ENCODE measurements at places on chromosomes 3 and 15.

DNA sequence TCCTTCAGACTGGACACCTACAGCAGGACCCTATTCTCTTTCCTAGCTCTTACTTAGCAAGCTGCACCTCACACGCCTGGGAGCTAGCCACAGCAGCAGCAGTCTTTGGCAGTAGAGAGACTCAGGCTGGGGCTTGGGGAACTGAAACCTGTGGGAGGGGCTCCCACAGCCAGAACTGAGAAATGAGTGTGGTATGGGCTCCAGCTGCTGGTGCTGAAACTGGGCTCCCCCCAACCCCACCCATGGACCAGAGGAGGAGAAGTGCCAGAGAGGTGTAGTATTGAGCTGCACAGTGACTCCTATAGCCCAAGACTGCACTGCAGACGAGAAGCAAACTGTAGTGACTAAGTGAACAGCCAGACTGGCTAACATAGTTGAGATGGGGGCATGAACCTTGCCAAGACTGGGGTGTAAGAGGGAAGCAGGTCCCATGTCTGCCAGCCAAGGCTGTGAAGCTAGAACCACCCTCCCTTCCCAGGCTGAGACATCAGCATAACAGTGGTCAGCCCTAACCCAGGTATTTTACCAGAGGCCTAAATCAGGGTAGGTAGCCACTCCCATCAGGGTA is 62.5 kb downstream of the MYO5A start:
- DNase-seq, result no peak

DNA sequence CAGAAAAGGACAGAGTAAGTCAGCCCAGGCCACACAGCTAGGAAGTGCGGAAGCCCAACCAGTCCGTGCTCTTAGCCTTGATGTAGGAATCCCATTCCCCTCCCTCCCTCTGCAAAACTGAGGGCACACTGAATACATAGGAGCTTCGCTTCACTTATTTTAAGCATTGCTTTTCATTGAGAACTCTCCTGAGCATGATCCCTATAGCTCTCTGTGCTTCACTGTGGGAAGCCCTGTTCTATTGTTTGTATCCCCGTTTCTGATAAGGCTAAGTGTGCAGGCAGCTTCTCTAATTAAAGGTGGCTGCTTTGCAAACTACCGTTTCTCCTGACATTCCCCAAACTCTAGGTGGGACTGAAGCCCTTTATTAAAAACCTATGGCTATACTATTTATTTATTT is 29.9 kb downstream of the IL5RA start:
- DNase-seq, result no peak

GRCh38 chr3:15318661-15319060 is 13.7 kb downstream of the SH3BP5 start:
- DNase-seq, result no peak

GRCh38 chr3:48820612-48821324 is 26.9 kb downstream of the PRKAR2A start:
- no peak for DNase-seq

DNA sequence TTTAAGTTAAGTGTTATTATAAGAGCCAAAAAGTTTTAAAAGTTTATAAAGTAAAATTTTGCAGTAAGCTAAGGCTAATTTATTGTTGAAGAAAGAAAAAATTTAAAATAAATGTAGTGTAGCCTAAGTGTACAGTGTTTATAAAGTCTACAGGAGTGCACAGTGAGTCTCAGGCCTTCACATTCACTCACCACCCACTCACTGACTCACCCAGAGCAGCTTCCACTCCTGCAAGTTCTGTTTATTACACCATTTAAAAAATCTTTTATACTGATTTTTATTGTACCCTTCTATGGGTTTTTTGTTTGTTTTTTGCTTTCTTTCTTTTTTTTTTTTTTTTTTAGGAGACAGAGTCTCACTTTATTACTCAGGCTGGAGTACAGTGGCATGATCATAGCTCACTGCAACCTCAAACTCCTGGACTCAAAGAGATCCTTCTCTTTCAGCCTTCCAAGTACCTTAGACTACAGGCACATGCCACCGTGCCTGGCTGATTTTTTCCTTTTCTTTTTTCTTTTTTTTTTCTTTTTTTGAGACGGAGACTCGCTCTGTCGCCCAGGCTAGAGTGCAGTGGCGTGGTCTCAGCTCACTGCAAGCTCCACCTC is 25.9 kb downstream of the CSTA start:
- peak; percentile 59 for DNase-seq

DNA sequence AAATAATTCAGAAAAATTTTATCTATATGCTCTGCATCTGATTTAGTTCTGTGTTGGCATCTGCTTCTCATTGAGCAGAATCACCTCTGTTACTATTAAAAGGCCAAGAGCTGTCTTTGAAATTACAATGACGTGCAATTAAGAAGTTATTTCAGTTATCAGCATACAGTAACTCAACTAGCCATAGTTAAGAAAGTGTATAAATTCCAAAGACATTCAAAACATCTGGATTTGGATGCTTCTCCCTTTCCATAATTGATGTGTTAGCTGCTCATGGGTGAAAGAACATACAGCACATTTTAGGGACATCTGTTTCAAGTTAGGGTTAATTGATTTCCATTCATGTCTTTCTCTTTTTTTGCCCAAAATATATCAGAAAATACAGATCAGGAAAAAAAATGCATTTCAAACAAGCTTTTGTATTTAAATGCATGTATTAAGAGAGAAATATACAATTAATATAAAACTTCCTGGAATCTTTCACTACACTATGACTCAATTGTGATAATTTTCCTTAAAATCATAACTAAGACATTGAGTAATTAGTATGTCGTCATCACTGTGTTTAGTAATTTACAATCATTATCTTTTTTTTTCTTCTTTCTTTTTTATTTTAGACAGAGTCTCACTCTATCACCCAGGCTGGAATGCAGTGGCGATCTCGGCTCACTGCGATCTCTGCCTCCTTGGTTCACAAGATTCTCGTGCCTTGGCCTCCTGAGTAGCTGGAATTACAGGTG is 82.7 kb upstream of the MBNL1 start:
- no peak for DNase-seq

GRCh38 chr3:190514413-190515153 is 698 bp downstream of the IL1RAP start:
- peak; percentile 48 for DNase-seq

- no peak for DNase-seq
These were observed 69.3 kb downstream of the NTRK3 start for GRCh38 chr15:88187195-88187594.

GRCh38 chr3:4778119-4778518 is 201.1 kb upstream of the BHLHE40 start:
- peak; percentile 79 for DNase-seq

GRCh38 chr15:33894193-33894592 is 74.1 kb upstream of the CHRM5 start:
- DNase-seq, result no peak

DNA sequence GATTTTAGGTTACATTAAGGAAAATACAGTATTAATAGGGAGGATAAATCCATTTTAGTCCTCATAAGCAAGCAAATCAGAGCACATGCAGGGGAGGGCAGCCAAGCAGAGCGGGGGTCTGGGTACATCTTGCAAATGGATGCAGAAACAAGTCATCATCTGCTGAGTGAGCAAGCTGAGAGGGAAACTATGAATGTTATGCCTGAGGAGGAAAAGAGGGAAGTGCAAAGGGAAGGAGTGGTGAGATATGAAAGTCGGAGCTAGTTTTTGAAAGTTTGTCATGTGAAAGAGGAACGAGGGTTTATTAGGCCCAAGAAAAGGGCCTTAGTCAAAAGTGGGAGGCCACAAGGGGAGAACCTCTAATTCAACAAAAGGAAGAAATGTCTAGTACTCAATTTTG is 15.4 kb downstream of the PTX3 start:
- no peak for DNase-seq

- DNase-seq, result no peak
These were observed 5.9 kb downstream of the DUOX2 start for GRCh38 chr15:45107941-45108630.

DNA sequence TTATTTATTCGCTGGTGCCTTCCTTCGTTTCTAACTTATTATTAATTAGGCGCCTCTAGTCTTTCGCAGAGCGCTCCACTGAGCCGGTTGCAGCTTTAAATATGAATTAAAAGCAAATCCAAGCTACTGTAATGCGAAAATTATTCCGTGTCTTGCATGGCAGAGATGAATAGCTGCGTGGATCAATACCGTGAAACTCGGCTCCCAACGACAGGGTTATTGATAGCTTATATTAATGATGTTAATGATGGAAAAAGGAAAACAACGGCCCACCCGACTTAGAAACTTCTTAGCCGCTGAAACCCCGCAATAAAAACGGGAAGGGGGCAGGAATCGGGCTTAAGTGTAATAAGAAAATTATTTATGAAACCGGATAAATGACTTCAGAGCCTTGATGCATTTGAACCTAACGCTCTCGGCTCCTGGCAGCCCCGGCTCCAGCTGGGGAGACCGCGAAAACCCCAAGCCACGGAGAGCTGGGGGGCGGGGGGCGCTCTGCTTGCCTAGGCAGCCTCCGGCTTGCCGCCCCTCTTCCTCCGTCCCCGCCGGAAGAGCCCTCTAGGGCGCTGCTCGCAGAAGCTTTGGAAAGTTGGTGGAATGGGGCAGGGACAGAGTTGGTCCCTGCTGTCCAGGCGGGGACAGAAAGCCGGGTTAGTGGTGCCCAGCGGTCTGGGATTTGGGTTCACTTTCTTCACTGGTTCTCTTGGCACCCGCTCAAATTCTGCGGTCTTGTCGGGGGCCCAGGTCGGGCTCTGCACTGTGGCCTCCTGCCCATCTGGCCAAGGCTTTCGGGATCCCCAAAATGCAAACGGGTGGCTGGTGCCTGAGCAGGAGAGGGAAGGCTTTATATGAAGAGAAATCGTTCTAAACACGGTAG is 7.7 kb upstream of the ONECUT1 start:
- DNase-seq, result no peak

GRCh38 chr3:11721479-11721878 is 77.8 kb upstream of the VGLL4 start:
- no peak for DNase-seq

GRCh38 chr15:43253431-43254403 is 13.0 kb downstream of the TGM5 start:
- DNase-seq, result peak; percentile 98

DNA sequence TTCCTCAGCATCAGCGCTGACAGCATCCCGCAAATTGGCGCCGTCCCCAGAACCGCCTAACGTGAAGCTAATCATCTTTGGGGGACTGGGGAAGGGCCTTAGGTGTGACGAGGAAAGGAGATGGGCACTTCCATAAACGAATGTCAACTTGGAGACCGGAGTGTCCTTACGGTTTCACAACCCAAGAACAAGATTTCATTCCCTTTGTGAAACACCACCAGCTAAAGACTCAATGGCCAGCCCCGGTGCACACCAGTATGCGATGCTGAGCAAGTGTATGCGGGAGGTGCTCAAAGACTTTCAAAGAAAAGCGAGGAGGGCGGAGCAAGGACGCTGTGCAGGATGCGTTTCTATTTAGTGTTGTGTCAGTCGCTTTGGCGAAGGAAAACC is 759 bp upstream of the TTBK2 start:
- peak; percentile 31 for DNase-seq

- no peak for DNase-seq
These were observed 43.2 kb upstream of the PIK3R4 start for GRCh38 chr3:130789782-130790322.

DNA sequence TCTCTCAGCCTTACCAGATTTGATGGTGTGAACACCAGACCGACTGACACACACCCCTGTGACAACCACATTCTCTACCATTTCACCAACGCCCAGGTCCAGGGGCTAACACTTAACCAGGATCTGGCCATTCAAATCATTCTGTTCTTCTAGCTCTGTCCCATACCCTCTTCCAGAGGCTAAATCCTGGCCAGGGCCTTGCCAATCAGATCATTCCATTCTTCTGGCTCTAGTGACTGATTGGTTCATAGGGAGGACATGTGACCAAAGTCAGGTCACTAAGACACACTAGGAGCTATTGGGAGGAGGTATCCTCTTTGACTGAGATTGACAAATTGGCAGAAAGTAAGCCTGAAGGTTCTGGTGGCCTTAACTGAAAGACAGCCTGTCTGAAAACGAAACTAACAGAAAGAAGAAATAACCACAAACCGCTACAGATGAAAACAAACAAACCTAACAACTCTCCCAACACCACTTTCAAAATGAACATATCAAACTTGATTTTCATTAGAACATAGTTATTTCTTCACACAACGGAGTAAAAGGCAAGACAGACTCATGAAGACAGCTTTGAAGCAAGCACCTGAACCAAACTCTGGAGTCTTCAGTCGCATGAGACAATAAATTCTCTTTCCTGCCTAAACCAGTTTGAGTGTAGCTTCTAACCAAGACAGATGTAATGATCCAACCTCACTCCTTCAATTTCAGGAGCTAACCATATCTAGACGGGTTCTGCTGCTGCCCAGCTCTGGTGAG is 68.5 kb downstream of the TRANK1 start:
- DNase-seq, result no peak

GRCh38 chr3:173398111-173398479 is 551 bp downstream of the NLGN1 start:
- DNase-seq, result no peak

DNA sequence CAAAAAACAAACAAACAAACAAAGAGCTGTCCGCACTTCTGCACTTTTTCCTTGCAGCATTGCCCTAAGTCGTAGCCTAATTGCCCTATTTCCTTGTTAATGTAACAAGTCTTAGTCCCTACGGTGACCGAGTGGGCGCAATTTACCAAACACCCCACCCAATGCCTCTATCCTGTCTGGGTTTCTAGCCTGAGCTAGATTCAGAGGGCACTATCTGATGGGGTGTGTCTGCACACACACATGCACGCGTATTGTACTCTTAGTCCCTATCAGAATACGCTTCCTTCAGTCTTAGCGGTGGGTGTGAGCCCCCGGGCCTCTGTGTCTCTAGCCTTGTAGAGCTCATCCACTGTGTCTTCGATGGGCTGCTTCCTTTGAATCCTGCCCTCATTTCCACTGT is 125.9 kb upstream of the DLG1 start:
- no peak for DNase-seq

- DNase-seq, result no peak
These were observed 612 bp upstream of the TBL1XR1 start for GRCh38 chr3:177197727-177198460.

- DNase-seq, result no peak
These were observed 80.3 kb downstream of the STAG1 start for GRCh38 chr3:136671921-136672320.

- DNase-seq, result no peak
These were observed 426 bp downstream of the CBLB start for GRCh38 chr3:105868431-105868741.

- DNase-seq, result peak; percentile 56
These were observed at the start of gene PPM1L for GRCh38 chr3:160755776-160756304. TSS of gene PPM1L (plus strand) at chr3:160756231.

- no peak for DNase-seq
These were observed 39.0 kb downstream of the RGMA start for GRCh38 chr15:93049914-93050578.

GRCh38 chr3:53763353-53763752 is 82.9 kb downstream of the CHDH start:
- DNase-seq, result no peak

All from mammary epithelial cell (primary cell).